OCI-M1 (cell line): ENCODE measurements at places on chromosomes 4 and X.
A peak's percentile ranks its signal among the peaks of the same experiment; 100 is the strongest.

- peak; percentile 0 for DNase-seq
Observed at GRCh38 chrX:25442499-25442898, 426.7 kb upstream of the ARX start.

- no peak for DNase-seq
Observed at GRCh38 chr4:104489731-104490095, 5.0 kb downstream of the CXXC4 start.

GRCh38 chr4:86400216-86400615 is 40.4 kb upstream of the MAPK10 start:
- DNase-seq, result no peak

DNA sequence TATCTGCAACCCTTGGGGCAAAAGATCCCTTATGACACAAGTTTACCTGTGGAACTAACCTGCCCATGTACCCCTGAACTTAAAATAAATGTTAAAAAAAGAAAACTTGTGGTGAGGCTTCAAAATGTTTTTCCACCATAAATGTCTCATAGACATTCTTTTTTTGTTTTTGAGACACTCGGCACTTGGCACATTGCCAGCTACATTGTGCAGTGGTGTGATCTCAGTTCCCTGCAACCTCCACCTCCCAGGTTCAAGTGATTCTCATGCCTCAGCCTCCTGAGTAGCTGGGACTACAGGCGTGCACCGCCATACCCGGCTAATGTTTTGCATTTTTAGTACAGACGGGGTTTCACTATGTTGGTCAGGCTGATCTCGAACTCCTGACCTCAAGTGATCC is 528.9 kb upstream of the CXorf51A start:
- no peak for DNase-seq

- no peak for DNase-seq
Observed at GRCh38 chrX:49072712-49073095, 1.1 kb downstream of the PRAF2 start.

DNA sequence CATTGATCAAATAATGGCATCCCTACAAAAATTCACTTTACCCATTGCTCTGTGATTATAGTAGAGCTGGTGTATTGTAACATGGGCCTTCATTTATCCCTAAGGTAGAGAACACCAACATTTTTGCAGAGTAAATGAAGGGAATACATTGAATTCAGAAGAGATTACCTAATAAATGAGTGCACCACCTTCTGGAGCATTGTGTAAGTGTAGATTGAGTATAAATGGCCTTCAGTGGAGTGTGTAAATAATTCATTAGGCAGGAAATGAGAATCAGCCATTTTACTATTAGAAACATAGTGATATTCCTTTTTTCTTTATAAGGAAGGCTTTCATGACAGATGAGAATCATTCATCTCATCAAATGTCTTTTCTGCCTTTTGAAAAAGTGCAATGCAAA is 155.8 kb downstream of the FAM47B start:
- peak; percentile 0 for DNase-seq

DNA sequence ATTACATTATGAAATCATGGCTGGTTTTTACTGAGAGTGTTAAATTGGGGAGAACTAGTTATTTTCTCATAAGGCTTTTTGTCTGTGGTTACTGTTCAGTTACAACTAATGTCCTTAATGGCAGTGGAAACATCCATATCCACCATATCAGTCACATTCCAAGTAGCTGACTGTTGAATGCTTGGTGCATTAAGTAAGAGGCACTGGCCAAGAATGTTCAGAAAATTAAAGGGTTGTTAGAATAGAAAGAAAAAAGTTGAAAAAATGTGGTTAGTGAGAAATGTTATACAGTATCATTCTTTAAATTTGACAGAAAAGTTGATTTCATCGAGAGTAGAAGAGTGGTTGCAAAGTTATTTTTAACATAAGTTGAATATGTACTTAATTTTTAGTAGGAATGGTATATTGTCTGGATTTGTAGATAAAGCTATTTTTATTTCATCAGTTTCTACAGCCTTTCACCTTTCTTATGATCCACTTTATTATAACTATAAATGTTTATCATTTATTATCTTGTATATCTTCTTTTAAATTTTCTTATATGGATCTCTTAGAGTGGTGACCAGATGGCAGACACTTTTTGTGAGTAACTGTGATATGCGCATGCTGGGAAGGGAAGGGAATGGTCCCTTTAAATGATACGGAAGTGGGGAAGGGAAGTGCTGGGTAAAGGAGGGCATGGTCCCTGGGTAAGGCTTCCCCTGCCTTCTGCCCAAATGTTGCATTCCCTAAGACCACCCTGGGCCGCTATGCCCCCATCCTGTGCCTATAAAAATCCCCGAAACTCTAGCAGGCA is 2407.1 kb downstream of the ARAP2 start:
- DNase-seq, result no peak

DNA sequence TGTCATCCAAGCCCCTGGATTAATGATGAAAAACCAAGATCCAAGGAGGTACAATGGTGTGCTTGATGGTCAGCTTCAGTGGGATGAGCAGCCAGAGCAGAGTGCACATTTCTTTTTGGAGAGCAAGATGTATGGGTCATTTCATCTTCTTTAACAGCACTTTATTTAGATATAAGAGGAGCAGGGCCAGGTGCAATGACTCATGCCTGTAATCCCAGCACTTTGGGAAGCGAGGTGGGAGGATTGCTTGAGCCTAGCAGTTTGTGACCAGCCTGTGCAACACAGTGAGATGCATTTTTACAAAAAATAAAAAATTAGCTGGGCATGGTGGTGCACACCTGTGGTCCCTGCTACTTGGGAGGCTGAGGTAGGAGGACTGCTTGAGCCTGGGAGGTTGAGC is 45.3 kb upstream of the MAP3K15 start:
- no peak for DNase-seq

- DNase-seq, result no peak
Observed at GRCh38 chr4:168699224-168699878, 202.5 kb downstream of the PALLD start.

- DNase-seq, result peak; percentile 56
Observed at GRCh38 chrX:108088511-108088910, 2.8 kb downstream of the PSMD10 start.

- DNase-seq, result no peak
Observed at GRCh38 chr4:10025230-10025806, 4.0 kb upstream of the SLC2A9 start.

- DNase-seq, result no peak
Observed at GRCh38 chrX:96002431-96002830, 682.2 kb upstream of the DIAPH2 start.

GRCh38 chr4:75048208-75048879 is 115.4 kb downstream of the PARM1 start:
- peak; percentile 44 for DNase-seq

- DNase-seq, result no peak
Observed at GRCh38 chr4:79315891-79316290, 10.0 kb downstream of the NAA11 start.

- peak; percentile 3 for DNase-seq
Observed at GRCh38 chr4:13263967-13264525, 220.1 kb downstream of the RAB28 start.

DNA sequence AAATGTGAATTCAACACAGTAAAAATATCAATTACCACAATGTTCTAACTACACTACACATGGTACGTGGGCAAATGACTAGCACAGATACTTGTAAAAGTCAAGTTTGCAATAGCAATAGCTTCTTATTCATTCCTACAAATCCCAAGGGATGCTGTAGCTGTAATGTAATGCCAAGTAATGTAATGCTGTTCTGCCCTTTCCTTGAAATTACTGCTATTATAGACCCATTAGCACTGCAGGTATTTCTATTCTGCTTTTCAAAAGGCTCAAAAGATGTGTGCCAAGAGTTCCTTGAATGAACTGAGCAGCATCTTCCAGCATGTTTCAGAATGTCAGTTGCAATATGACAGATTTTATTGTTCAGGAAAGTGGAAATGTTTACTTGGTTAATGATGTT is 129.9 kb upstream of the BANK1 start:
- no peak for DNase-seq

DNA sequence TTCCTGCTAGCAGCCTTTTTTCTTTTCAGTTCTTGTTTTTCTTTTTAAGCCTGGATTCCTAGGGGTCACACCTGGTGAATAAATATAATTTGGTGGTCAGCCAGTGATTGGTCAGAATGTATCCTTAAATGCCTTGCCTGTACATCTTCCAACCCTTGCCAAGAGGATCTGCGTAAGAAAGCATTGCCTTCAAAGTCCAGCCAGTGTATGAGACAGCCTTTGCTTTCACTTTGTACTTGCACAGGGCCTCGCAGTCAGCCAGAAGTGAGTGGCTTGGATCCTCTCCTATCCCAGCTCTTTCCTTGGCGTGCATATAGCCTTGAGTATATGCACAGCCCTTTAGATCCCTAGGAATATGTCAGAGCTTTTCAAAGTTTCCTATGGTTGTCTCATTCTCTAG is 22.2 kb downstream of the KANTR start:
- DNase-seq, result peak; percentile 11

DNA sequence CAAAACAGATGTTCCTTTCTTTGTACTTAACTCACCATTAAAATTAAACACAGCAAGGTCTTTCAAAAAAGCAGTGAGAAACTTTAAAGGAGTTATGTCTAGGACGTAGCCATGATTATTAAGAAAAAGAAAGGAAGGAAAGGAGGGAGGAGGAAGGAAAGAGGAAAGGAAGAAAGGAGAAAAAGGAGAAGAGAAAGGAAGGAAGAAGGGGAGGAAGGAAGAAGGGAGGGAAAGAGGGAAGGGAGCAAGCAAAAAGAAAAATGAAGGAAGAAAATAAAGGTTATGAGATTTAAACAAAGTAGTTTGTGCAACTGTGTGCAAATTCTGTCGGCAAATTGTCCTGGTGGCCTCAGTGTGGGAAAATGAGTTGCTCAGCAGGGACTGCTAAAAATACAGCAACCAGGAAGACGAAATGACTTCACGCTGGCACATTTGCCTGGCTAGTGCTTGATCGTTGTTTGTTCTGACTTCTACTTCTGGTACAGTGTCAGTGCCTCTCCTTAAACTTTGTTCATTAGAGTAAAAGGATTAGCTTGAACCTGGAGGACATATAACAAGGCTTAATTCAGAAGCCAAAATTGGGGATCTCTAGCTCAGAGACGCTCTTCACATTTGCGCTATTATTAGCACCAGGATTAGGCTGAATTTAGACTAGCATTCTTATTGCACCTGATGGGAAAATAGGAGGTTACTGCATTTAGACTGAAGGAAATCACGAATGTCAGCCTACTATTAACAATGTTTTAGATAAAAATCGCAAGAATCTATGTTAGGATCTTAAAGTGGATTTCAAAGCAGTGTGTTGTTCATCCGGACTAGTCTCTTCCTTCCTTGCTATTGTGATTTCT is 81.2 kb downstream of the DCK start:
- no peak for DNase-seq

- peak; percentile 85 for DNase-seq
Observed at GRCh38 chrX:147875866-147876596, 35.7 kb upstream of the FMR1 start.

GRCh38 chr4:88327665-88328064 is 43.3 kb upstream of the PPM1K start:
- DNase-seq, result no peak

DNA sequence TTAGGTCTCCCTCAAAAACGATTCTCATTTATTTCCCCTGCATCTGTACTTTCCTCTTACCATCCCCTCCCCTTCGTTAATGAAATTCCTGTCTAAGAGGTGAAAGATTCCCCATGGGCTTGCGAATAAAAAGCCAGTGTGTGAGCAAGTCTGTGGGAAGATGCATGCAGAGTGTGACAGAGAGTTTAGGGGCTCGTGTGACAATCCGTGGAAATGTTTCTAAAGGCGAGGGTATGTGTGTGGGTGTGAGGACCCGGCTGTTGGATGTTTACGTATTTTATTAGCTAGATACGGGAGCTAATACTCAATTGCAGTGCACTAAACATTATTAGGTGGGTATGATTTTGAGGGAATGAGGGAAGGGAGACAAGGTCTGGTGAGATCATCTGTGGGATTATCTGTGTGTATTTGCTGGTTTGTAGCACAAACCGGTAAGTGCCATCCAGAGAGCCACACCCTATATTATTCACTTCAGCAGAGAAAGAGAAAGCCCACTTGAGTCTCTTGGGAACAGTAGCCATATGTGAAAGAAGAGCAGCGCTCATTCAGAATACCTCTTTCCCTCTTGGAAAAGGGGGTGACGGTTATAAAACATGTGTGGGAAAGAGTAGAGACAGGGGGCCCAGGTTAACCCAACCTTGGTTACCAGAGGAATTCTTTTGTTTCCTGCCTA is 893 bp upstream of the HOPX start:
- DNase-seq, result no peak

GRCh38 chr4:89294573-89295269 is 12.9 kb downstream of the GPRIN3 start:
- DNase-seq, result peak; percentile 19

DNA sequence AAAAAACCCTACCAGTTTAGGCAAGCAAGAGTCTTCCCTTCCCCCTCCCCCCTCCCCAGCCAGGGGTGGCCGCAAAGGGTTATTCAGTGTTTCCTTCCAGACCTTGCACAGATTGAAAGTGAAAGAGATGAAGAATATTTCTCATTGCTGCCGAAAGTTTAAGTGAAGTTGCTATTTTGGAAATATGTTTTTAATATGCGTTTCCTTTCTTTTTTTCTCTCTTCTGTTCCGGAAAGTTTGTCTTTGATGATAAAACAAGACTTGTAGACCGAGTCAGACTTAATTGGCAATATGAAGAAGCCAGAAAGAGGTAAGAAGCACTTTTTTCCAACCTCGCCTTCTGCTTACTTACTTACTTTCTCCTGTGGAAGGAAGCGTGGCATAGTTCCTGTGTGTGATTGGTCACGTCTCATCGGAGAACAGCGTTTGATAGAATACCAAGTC is 58.5 kb upstream of the CLCN4 start:
- no peak for DNase-seq

- DNase-seq, result no peak
Observed at GRCh38 chr4:110087070-110087708, 111.2 kb downstream of the ELOVL6 start.

DNA sequence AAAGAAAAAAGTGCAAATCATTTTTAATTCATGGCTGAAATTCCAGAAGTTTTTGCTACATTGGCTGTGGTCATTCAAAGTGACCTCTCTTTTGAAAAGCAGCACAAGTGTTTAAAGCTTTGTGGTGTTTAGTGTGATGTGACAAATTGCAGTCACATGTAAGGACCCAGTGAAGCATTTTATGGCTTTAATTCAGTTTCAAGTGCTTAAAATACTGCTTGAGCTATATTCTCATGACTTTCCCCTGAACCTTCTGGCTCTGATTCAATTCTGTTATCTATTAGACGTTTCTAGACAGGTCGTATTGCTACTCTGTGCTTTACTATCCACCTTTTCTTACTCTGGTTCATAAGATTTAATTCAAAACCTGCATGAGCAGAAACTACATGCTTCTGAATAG is 105.8 kb downstream of the FAT4 start:
- no peak for DNase-seq

DNA sequence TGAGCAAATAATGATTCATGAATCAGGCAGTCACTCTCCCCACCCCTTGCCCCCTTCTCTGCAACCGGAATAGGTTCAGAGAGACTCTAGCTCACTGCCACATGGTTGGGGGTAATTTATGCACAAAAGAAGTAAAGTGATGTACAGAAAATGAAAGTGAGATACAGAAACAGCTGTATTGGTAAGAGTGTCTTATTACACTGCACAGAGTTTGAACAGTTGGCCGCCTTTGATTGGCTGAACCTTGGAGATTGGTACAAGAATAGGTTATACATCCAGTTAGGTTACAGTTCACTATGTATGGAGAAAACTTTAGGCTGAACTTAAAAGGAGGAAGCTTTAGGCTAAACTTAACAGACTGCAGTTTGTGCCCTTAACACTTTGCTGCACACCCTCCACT is 34.6 kb upstream of the DIAPH2 start:
- DNase-seq, result peak; percentile 2
